AG04449 (cell line): ENCODE measurements at places on chromosomes 2 and 18.

GRCh38 chr2:219406861-219407230 lies 11.3 kb upstream of the DES start:
- DNase-seq, result peak; percentile 90

- no peak for DNase-seq
Measured at GRCh38 chr2:77831471-77831870, 309.3 kb upstream of the LRRTM4 start.

DNA sequence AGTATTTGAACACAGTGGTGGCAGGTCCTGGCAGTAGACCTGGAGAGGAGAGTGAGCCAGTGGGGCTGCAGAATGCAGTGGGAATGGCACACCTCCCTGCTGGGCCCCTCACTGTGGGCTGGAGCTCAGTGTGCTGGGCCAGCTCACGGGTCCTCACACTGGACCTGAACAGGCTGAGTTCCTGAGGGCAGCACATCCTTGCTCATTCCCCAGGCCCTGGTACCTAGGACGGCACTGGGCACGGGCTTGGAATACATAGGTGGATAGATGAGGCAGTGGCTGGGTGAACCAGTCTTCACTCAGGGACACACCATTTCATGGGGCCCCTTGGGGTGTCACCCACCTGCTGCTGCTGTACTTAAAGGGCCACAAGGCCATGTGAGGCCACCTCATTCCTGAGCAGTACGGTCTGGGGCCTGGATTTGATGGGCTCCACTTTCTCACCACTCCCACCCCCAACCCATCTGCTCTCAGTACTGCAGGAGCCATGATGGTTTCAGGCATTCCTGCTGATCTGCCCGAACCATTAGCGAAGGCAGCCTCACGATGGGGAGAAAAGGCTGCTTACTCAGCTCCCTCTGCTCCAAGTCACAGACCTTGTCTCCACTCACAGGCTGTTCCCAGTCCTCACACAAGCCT lies 4.2 kb downstream of the TMEM177 start:
- DNase-seq, result no peak

DNA sequence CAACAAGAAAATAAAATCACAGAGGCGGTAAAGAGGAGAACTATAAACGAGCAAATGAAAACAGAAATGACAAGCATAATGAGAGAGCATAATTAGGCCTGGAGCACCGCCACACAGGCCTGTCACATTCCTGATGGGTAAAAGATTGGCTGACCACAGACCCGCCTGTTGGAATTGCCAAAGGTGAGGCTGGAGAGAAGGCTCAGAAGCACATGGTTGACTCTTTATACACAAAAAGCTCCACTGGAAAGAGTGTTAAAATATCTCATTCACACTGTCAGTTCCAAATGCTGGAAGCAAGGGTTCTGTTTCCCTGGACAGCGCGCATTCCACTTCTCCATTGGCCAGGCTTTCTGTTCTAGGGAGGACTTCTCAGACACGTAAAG lies 5.9 kb upstream of the LGALSL start:
- no peak for DNase-seq

DNA sequence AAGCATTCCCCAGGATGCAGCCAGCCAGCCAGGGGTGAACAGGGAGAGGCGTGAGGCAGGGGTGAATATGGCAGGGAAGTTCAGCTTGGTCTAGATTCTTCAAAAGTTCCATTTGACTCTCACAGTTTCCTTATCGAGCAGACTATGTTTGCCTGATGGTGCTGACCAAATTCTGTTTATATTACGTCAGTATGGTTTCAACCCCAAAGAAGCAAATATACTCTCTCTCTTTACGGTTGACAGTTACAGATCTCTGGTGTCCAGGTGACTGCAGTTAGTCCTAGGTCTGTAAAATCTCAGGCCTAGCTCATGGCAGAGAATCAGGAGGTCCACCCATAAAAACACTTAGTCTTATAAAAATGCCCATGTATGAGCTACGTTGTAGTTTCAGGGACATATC lies 38.3 kb upstream of the DNMT3A start:
- no peak for DNase-seq
